ENCODE measurements at places on chromosomes 13 and 19.
A peak's percentile ranks its signal among the peaks of the same experiment; 100 is the strongest.

DNA sequence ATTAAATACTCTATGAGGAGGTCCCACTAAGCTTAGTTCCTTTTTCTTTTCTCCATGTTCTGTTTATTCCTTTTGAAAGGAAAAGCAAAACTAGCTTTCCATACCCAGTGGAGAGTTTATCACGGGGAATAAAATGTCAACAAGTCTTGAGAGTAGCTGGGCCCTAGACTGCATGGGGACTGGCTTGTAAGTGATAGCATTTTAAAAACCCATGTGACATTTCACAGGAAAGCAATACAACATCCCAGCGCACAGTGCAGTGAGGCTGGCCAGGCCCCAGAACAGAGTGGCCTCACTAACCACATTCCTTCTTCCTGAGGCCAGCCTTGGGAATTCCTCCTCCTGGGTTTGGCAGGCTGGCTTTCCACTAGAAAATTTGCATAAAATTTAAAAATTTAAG lies 149.8 kb downstream of the DLEU7 start:
- DNase-seq = no peak

GRCh38 chr13:34371645-34372395 lies 553.9 kb downstream of the RFC3 start:
- no peak for DNase-seq

DNA sequence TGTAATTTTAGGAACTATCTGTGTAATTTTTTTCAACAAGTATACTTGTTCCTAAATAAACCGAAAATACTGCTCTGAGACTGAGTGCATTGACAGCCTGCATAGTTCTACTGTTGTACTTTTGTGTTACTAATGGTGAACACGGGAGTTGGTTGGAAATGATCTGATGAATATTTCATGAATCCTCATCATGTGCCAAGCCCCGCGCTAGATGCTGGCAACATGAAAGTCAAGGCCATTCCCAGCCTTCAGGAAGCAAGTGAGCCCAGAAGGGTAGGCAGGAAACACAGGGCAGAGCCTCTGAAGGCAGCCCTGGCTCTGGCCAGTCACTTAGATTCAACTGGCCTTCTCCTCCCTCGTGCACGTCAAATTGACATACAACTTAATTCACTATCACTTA lies 106.1 kb downstream of the ABCC4 start:
- no peak for DNase-seq

DNA sequence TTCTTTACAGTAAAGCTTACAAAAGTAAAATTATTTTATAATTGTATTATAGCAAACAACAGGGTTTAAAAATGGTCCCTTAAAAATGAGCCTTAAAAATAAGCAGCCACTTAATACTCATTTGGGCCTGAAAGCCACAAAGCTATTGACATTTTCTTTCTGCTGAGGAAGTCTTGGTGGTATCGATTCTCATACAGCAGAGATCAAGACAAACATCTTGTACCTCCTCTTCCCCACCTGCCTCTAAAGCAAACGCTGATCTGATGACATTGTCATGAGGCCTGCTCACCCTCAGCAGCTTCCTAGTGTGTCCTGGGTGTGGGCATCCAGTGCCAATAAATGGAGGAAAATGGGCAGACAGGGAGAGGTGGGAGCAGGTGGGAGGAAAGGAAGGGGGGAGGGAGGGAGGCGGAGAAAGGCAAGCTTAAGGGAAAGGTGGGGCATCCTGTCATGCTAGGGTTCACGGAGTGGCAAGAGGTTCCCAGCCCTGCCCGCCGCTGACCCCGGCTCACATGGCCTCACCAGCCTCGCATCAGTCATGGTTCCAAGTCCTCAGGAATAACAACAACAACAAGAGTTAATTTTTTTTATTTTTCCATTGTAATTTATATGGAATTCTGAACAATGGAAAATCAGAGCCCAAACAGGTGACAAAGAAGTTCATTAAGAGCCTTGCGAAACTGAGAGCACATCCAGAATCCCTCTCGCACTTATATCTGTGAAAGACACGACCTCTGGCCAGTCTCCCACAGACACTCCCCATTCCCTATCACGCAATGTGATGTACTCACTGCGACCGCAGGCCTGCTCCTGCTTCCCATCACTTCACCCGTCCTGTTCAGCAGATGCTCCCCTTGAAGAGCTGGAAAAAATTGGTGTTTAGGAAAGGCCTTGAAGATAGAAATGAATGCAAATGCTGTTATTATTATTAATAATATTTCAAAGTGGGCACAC lies 15.1 kb upstream of the ATP11A start:
- DNase-seq = no peak

DNA sequence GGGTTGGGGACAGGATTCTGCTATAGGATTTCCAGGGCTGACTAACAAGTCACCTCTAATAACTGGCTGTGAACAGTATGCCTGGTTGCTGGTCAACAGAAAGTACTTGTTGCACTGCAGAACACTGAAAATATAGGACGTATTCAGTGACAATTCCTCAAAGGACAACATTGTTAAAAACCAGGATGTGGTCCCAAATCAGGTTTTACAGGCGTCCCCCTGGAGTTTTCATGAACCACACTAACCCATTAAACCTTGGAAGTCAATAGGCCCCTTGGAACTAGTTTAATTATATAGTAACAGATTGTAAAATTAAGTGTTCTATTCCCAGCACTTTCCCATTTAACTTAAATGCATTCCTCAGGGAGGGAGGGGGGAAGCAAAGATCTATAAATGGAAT lies 495.4 kb downstream of the TBC1D4 start:
- no peak for DNase-seq

GRCh38 chr13:73828811-73829210 lies 305.4 kb downstream of the KLF12 start:
- no peak for DNase-seq

GRCh38 chr13:43924549-43925245 lies 45.0 kb downstream of the LACC1 start:
- DNase-seq = no peak

DNA sequence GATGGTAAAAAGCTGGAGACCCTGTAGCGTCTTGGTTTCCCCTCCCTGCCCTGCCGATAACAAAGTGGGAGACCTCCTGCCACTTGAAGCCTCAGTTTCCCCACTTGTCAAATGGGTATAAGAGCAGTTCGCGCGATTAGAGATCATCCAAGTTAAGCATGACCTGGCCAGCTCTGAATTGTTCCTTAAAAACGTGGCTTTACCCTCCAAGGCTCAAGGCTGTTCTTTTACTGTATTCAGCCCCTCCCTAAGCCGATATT lies 421 bp downstream of the TNPO2 start:
- no peak for DNase-seq

DNA sequence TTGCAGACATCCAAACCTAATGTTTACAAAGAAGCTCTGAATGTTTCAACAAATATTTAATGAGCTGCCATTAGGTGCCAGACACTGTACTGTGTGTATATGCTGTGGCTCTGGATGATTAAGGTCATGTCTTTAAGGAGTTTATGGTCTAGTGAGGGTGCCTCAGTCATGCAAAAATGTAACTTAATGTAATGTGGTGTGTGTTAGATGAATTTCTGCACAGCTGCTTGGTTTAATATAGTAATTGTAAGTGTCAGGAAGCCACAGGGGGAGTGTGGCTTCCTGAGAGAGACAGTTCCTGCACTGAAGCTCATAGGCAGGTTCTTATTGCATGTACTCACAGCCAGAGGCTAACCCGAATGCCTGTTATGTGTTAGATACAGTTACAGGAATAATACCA lies 43.3 kb downstream of the SPATA13 start:
- DNase-seq = no peak

DNA sequence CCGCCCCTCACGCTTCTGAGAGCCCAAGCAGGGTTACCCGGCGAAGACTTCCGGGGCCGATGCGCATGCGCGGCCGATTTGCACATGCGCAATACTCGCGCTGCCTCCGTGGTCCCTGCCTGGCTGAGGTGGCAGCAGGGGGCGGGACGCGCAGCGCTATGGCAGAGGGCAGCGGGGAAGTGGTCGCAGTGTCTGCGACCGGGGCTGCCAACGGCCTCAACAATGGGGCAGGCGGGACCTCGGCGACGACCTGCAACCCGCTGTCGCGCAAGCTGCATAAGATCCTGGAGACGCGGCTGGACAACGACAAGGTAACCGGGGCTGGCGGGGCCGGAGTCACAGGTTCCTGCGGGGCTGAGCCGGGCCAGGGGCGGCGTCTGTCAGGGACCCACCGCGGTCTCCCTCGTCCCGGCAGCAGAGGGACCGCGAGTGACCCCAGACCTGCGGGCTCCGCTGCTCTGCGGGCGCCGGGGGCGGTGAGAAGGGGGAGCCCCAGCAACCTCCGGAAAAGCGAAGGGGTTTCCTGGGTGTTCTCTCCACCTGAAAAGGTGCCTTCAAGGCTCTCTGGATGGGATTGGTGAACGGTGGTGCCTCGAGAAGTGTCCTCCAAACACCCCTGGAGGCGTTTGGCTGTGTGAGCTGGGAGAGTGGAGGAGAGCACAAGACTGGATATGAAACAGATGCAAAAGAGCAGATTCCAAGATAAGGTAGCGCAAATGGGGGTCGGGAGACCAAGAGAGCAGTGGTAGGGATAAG lies at the start of gene COG6:
Gene COG6 (plus strand): TSS at position 94 of the 756 bp plus-strand sequence. CDS start 65 bp downstream, at position 159.
- DNase-seq = peak; percentile 42

- DNase-seq = no peak
Observed at GRCh38 chr13:21075011-21075378, 13.6 kb upstream of the LATS2 start.

- no peak for DNase-seq
Observed at GRCh38 chr19:1616396-1616795, 11.1 kb upstream of the UQCR11 start.

DNA sequence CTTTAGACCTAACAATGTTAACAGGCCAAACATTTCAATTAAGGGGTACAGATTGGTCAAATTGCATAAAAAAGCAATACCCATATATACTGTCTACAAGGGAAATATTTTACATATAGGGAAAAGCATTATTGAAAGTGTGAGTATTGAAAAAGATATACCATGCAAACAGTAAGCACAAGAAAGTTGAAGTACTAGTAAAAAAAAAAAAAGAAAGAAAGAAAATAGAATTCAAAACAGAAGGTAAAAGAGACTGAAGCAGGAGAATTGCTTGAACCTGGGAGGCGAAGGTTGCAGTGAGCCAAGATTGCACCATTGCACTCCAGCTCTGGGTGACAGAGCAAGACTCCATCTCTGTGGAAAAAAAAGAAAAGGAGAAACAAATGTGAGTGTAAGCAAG lies 5.3 kb upstream of the TEX101 start:
- no peak for DNase-seq

- DNase-seq = peak; percentile 60
Observed at GRCh38 chr19:18660051-18660910, 23.2 kb upstream of the CRTC1 start.

DNA sequence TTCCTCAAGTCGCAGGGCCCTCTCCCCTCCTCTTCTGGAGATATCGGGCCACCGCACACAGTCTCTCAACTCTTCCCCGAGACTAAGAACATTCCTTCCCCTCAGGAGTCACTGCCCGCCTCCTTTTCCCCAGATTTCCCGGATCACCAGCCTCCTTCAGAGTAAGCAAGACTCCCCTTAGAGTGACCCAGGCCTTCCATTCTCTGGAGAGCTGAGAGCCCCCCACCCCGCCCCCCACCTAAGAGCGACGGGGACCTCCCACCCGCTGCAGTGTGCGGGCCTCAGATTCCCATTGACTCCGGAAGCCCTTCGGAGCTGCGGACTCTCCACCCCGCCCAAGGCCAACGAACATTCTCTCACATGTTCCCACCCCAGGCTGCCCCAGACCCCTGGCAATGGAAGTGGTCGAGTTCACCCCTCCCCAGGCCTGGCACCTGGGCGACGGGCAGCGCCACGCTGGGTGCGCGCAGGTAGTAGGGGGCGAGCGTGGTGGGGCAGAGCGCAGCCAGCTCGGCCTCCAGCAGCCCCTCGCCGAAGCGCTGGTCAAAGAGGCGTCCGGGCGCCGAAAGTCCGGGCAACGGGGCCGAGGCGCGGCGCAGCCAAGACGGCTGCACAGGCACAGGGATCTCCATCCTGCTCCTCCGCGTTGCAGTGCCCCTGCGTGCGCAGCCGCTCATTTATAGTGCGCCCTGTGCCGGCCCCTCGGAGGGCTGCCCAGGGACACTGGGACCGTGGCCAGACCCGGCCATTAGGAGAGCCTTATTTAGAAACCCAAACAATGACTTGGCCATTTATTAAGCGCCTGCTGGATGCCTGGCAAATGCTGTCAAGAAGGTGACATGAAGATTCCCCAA lies at the start of gene HSPB6:
Gene HSPB6 (minus strand): TSS at position 653 of the 854 bp plus-strand sequence. CDS start 21 bp downstream, at position 632.
- DNase-seq = no peak

GRCh38 chr13:41848435-41849255 lies 112.3 kb downstream of the VWA8 start:
- no peak for DNase-seq

DNA sequence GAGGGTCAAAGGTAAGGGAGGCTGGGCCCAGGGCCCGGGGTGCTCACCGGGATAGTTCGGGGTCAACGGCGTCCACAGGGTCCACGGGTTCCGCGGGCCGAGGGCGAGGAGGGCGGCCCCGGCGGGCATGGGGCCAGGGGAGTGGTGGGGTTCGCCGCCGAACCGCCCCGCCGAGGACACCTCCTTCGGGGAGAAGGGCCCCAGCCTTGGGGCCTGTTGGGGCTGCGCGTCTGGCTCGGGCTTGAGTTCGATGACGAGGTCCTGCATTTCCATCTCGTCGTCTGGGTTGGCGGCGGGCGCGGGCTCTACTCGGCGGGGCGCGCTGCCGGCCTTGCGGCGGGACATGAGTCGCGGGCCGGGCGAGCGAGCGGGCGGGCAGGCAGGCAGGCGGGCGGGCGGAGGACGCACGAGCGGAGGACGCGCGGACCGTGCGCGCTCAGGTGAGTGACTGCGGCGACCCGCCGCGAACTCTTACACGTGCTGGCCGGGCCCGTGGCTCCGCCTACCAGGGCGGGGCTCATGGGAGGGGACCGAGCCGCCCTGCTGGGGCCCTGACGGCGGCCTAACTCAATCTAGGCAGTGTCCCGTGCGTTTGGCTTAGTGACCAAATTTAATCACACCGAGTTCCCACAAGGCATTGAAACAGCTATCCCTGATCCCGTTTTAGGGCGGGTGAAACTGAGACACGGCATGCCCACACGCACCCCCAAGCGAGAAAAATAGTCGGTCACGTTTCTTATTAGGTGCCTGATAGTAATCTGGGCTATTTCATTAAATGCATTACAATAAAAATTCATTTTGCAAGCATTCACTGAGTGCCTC lies at the start of gene ZNF296:
Gene ZNF296 (minus strand): TSS at position 450 of the 822 bp plus-strand sequence. CDS start 105 bp downstream, at position 345.
- no peak for DNase-seq

All from retinal pigment epithelial cell (primary cell).